Airway epithelial cell (primary cell): ENCODE measurements at places on chromosomes 12 and 14. TPM values are rescaled to one million over a fixed set of nuclear protein-coding genes. Genes with fewer than 3 reads are reported as not detected.

The SFSWAP gene
- total RNA-seq, result 18.1 and 21.9 TPM in 2 replicates

The EVL gene
- total RNA-seq, result 17.3 and 24.3 TPM in 2 replicates

The KRT81 gene
- 35.9 and 54.8 TPM in 2 replicates for total RNA-seq

The PLEKHH1 gene
- 3.6 and 6.3 TPM in 2 replicates for total RNA-seq

The TMEM19 gene
- 13.2 and 16.3 TPM in 2 replicates for total RNA-seq
